Calu3 (cell line): ENCODE measurements at places on chromosomes 3 and 15. TPM values are rescaled to one million over a fixed set of nuclear protein-coding genes. Genes with fewer than 3 reads are reported as not detected.
A peak's percentile ranks its signal among the peaks of the same experiment; 100 is the strongest.

GABRR3 gene
- not detected in 2 replicates for total RNA-seq

ATP8B4 gene
- 0.24 and 0.61 TPM in 2 replicates for total RNA-seq

KCNAB1 gene
- 0.51 and 1.6 TPM in 2 replicates for total RNA-seq

DNA sequence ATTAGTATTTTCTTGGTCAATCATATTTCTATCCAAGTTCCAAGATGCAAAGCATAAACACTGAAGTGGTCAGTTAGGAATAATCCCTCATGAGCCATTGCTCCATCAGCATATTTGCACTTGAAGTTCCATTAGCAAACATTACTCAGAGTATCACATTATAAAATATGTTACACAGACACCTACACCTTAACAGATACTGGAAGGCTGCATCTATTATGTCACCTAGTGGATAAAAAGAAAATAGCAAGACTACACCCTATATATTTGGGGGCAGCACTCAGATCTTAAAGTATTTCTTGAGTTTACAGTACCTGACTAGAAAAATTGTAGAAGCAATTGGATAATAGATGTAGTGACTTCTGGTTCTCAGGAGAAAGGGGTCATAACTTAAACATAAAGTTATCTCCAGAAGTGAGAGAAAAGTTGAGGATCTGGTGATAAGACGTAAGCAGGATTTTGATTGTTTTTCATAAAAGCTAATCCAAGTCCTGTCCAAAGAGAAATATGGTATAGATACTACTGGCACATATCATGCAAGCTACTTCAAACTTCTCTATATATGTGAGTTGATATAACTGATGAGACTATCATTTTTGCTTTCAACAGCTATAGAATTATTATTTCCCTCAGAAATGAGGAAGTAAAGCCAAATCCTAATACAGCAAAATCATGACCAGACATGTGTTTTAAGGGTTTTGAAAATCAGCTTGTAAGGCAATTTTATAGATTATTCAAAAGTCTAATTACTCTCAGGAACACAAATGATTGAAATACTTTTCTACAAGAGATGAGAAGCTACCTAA, 422.2 kb downstream of the GBE1 start:
- H3K27ac ChIP-seq, result no peak overlapping the region
- H3K4me1 ChIP-seq, result no peaks in the 10 kb centered on the region
- no peaks in the 10 kb centered on the region for H3K36me3 ChIP-seq
- no peaks in the 10 kb centered on the region for H3K27me3 ChIP-seq
- no peak overlapping the region for H3K4me3 ChIP-seq

DNA sequence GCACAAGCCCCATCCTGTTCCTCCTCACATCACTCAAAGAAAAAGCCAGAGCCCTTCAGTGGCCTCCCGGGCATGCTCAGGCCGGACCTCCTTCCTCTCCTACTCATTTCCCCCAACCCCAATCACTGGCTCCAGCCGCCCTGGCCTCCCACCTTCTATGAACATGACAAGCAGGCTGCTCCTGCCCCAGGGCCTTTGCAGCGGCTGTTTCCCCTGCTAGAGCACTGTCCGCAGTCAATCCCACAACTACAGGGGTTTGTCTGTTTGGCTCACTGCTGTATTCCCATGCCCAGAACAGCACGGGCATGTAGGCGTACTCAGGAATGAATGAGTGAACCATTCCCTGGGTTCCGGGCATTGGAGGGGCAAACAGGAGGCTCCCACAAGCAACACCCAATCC, 139.8 kb upstream of the PRR20G start:
- no peak for DNase-seq
- H3K4me1 ChIP-seq, result no peaks in the 10 kb centered on the region
- peaks cover 100% of the 10 kb centered on the region for H3K27me3 ChIP-seq
- H3K36me3 ChIP-seq, result no peaks in the 10 kb centered on the region

TM4SF4 gene
- 257 and 881 TPM in 2 replicates for total RNA-seq

DNA sequence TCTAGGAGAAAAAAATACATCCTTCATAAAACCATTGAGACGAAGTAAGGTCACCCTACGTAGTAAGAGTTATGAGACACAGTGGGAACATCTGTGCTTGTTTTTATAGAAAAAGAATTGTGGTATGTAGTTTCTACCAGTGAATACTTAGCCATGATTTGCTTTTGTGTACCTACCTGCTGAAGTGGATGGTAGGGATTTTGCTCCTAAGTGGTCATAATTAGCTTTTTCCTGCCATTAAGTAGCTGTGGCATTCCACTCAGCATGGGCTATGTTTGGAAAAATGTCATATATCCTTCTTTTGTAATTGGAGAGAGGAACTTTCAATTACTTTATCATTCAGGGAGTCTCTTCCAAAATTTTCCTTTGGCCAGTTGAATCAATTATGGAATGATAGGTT, 63.7 kb downstream of the CHD2 start:
- no peak overlapping the region for H3K27ac ChIP-seq
- H3K4me1 ChIP-seq, result peaks cover 14% of the 10 kb centered on the region
- peaks cover 97% of the 10 kb centered on the region for H3K36me3 ChIP-seq
- no peak for DNase-seq
- no peak overlapping the region for H3K4me3 ChIP-seq

GRCh38 chr15:98124581-98124980, 164.1 kb downstream of the ARRDC4 start:
- H3K27ac ChIP-seq, result no peak overlapping the region
- DNase-seq, result no peak
- no peak overlapping the region for H3K4me3 ChIP-seq
- H3K27me3 ChIP-seq, result peaks cover 45% of the 10 kb centered on the region
- H3K36me3 ChIP-seq, result no peaks in the 10 kb centered on the region

LYZL4 gene
- total RNA-seq, result not detected in 2 replicates

DNA sequence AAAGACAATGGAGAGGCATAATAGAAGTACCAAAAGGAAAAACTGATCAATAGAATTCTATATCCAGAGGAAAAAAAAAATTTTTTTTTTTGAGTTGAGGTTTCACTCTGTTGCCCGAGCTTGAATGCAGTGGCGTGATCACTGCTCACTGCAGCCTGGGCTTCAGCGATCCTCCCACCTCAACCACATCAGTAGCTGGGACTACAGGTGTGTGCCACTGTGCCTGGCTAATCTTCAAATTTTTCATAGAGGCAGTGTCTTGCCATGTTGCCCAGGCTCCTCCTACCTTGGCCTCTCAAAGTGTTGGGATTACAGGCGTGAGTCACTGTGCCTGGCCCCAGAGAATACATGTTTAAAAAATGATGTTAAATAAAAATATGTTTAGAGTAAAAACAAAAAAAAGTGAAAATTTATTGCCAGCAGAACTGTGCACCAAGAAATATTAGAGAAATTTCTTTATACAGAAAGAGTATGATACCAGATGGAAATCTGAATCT, 154.3 kb upstream of the ZBTB20 start:
- no peaks in the 10 kb centered on the region for H3K27me3 ChIP-seq
- no peak for DNase-seq
- H3K4me3 ChIP-seq, result no peak overlapping the region
- H3K27ac ChIP-seq, result no peak overlapping the region
- no peaks in the 10 kb centered on the region for H3K36me3 ChIP-seq
- no peaks in the 10 kb centered on the region for H3K4me1 ChIP-seq

GRCh38 chr3:128343287-128344051, 123.2 kb downstream of the DNAJB8 start:
- DNase-seq, result peak; percentile 76
- no peak overlapping the region for H3K4me3 ChIP-seq
- H3K36me3 ChIP-seq, result no peaks in the 10 kb centered on the region

DNA sequence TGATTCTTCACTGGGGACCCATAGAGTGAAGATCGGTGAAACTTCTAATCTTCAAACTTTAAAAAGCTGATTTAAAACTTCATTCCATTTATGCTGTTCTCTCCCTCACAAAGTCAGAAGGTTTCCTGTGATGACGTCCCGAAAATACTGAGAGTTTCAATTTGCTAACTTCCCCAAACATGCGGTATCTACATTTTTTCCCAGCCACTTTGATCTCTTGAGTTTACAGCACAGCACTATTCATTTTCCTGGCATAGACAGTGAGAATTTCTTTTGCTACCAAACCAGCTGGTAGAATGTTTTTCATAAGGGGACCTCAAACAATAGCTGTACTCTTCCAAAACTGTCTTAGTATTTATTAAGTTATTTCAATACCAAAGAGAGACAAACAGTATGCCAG, 156.8 kb downstream of the LSAMP start:
- H3K36me3 ChIP-seq, result no peaks in the 10 kb centered on the region
- DNase-seq, result no peak
- H3K4me1 ChIP-seq, result peaks cover 8% of the 10 kb centered on the region

DNA sequence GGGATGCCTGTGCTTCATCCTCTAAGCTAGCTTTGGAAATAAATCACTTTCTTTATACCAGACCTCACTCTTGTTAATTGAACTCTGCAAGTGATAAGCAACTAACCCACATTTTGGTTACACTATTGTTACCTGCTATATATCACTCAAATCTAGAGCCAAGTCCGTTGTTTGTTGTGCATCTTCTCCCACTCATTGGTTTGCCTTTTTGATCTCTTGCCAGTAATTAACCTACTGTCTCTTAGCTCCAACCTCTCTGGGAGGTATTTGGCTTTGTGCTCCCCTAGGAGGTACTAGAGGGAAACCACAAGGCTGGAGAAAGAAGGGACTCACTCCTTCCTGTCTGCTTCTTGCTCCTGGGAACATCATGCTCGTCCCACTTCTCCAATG, 12.8 kb upstream of the CRBN start:
- H3K27ac ChIP-seq, result no peak overlapping the region
- H3K4me3 ChIP-seq, result no peak overlapping the region
- DNase-seq, result no peak

- DNase-seq, result no peak
- H3K27me3 ChIP-seq, result peaks cover 31% of the 10 kb centered on the region
Measured at GRCh38 chr3:40754994-40755393, 230.2 kb downstream of the ZNF621 start.

DNA sequence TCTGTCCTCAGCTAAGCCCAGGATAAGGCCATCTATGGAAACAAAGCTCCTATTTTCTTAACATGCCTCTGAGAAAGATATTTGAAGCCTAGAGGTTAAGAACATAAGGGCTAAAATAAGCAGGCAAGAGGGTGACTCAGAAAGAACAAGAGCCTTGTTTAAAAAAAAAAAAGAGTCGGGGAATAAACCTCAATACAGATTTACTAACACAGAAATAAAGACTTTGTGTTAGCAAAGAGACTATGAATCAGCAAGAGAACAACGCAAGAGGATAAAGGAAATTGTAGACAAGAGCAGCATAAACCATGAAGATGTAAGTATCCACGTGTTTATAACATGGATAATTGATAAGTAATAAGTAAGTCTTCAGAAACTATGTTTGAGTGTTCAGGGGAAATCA, 36.0 kb downstream of the RAB27A start:
- no peaks in the 10 kb centered on the region for H3K36me3 ChIP-seq
- no peak overlapping the region for H3K4me3 ChIP-seq
- H3K4me1 ChIP-seq, result peaks cover 30% of the 10 kb centered on the region
- H3K27me3 ChIP-seq, result no peaks in the 10 kb centered on the region

DNA sequence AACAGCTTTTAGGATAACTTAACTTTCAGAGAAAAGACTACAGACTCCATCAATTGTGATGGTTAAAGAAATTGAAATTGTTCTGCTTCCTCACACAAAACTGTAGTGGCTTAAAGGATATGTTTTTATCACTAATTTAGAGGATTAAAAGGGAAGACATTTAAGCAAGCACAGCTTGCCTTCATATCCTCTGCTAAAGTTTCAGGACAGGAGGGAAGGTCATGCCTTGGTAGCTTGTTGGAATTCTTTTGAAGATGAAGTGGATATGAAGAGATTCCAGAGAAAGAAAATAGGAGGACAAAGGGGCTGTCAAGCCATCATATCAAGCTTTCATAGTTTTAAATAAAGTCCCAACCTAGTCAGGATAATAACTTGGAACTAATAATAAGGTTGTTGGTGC, 33.1 kb downstream of the CCDC80 start:
- no peaks in the 10 kb centered on the region for H3K4me1 ChIP-seq
- H3K4me3 ChIP-seq, result no peak overlapping the region
- H3K36me3 ChIP-seq, result no peaks in the 10 kb centered on the region

DNA sequence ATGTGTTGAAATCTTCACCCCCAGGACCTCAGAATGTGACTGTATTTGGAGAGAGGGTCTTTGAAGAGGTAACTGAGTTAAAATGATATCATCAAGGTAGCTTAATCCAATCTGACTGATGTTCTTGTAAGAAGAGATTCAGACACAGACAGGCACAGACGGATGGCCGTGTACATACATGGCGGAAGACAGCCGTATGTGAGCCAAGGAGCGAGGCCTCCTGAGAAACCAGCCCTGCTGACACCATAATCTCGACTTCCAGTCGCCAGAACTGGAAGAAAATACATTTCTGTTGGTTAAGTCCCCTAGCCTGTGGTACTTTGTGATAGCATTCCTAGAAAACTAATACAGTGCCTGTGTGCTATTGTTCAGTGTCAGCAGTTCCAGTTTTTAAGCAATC, 73.6 kb downstream of the APBA2 start:
- no peaks in the 10 kb centered on the region for H3K36me3 ChIP-seq
- H3K4me3 ChIP-seq, result no peak overlapping the region
- H3K27ac ChIP-seq, result no peak overlapping the region

DNA sequence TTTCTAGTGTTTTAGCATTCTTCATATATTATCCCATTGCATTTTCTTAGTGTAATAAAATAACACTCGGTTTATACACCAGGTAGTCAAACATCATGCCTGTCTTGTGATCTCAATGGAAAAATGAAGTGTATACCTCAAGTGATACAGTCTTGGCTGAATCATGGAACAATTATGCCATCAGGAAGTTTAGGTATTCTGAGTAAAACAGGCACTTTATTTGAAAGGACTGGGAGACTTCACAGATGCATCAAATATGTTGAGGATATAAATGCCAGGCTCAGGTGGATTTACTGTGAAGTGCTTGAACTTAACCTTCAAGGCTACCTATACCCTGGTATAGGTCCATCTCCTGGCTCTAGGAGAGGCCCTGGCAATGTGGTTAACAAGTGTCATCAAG, 8.5 kb downstream of the TGFBR2 start:
- peak overlapping the region; percentile 20 for H3K27ac ChIP-seq
- peaks cover 86% of the 10 kb centered on the region for H3K4me1 ChIP-seq
- no peaks in the 10 kb centered on the region for H3K27me3 ChIP-seq
